CD8-positive, alpha-beta T cell (primary cell): ENCODE measurements at places on chromosomes 2 and 18.

- DNase-seq, result no peak
Measured at GRCh38 chr2:80258793-80259192, 45.8 kb downstream of the LRRTM1 start.

- DNase-seq, result no peak
Measured at GRCh38 chr2:51717312-51717711, 685.4 kb upstream of the NRXN1 start.

GRCh38 chr2:94956797-94957391, 68.6 kb upstream of the MAL start:
- no peak for DNase-seq

DNA sequence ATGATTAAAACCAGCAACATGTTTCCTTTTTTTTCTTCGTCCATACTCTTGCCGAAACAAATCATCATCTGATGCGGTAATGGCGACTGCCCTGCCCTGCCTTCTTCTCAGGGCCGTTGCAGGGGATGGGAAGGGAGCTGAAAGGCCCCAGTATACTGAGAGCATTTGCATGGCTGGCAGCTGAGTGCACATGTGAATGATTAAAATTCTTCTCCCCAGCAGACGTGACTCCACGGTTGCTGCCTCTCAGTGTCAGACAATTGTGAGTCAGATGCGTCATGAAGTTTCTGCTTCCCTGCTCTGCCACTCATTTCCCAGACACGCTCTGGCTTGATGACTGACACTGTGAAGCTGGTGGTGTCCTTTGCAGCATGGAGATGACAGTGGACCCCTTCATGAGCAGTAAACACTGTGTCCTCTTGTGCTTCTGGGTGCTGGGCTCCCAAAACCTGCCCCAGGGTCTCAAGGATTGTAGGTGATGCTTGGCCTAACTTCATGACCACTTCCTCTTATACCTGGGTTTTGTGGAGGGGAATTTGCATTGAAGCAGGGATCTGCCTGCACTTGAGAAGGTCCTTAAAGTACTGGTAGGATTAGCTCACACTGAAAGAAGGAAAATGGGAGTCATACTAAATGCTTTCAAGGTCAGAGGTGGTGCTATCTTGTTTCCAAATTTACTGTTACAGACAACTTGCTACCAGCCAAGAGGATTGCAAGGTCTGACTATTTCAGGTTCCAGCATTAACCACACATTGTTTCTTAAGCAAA, 222.5 kb upstream of the COPS8 start:
- DNase-seq, result no peak

DNA sequence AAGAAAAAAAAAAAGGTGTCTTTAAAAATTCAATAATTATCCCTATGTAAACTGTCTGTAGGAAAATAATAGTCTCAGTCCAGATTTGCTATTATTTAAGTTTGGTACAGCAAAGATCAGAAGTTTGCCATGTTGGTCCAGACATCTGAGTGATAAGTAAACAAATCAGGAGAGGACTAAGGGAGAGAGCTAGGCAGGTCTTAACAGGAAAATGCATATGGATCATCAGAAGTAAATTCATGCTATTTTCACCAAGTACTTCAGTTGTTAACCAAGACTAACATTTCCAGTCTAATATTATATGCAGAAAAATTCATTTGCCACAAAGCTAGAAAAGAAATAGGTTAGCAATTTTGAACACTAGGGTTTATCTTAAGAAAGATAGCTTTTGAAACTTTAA, 95.0 kb upstream of the STK17B start:
- no peak for DNase-seq

DNA sequence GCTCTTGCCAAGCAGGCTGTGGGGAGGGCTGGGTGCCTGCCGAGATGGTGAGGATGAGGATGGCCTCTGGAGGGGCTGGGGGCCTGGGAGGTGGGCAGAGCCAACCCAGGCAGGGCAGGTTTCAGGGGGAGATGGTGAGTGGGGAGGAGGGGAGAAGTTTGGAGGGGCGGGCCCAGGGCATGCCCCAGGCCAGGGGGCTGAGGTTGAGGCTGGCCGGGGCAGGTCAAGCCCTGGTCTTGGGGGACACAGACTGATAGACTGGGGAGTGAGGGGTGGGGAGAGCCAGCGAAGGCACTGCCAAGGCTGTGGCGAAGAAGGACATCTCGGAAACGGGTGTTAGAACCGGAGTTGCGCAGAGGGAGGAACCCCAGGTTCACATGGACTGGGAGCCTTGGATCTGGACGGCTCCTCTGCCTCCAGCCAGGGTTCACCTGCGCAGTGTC, 12.6 kb downstream of the CAPN10 start:
- DNase-seq, result no peak

DNA sequence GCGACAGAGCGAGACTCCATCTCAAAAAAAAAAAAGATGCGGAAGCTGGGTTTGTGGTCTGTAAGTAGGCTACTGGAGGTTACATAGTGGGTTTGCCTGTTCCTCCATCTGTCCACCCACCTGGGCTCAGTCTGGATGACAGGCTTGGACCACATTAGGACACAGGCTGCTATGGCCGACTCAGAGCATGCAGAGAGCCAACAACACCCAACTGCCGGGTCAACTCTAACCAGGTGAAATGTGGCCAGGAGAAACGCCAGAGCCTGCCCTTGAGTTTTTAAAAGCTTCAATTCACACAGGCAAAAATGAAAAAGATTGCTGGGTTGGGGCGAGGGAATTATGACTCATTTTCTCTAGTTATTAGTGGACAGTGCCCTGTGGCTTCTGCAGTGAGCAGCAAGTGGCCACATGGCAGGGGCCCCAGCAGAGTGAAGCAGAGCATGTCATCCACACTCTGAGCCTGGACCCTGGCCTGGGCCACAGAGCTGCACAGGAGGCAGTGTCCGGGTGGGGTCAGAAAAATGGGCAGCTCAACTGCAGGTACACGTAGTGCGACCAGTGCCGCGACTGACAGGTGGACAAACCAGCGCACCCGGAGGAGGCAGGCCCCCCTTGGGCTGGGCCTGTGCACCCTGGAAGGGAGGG, 67.4 kb downstream of the BIN1 start:
- no peak for DNase-seq
